HT1080 (cell line): ENCODE measurements at places on chromosomes 1 and 21.

GRCh38 chr1:203025686-203026030 lies 633 bp upstream of the PPFIA4 start:
- DNase-seq: no peak

GRCh38 chr1:76868154-76868882 lies 1.0 kb downstream of the ST6GALNAC5 start:
- DNase-seq: no peak

DNA sequence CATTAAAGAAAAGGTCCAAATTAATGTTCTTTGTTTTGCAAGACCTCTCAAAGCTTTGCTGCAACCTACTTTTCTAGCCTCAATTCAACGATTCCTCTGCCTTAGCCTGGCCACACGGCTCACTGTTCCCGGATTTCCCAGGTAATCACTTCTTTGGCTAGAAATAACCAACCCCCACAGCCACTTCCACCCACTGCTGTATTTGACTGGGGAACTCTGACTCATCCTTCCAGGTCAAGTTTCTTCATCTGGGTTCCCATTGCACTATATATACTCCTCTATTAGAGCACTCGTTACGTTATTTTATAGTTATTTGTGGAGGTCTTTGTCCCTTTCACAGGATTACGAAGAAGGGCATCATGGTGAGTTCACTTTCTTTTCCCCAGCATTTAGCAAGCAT lies 185.9 kb downstream of the CACNA1E start:
- DNase-seq: peak; percentile 67

- no peak for DNase-seq
Measured at GRCh38 chr1:110875216-110875731, 2.3 kb downstream of the CD53 start.

DNA sequence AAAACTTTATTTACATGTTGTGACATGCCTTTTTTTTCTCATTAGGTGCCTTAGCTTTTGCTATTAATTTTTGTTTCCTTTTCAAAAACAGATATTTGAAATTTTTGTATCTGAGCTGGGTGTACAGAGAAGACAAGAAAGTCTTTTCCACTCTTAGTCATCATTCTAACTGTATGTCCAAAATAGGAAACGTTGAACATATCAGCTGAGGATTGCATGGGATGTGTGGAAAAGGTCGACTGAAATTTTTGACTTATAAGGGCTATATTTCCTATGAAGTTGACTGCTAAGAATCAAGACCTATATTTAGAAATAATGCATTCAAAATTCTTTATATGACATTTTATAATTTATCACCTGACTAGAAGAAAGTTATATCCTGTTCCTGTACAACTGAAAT lies 270.0 kb upstream of the ZRANB2 start:
- DNase-seq: no peak

- DNase-seq: no peak
Measured at GRCh38 chr1:24594328-24594598, 38.4 kb downstream of the NCMAP start.

DNA sequence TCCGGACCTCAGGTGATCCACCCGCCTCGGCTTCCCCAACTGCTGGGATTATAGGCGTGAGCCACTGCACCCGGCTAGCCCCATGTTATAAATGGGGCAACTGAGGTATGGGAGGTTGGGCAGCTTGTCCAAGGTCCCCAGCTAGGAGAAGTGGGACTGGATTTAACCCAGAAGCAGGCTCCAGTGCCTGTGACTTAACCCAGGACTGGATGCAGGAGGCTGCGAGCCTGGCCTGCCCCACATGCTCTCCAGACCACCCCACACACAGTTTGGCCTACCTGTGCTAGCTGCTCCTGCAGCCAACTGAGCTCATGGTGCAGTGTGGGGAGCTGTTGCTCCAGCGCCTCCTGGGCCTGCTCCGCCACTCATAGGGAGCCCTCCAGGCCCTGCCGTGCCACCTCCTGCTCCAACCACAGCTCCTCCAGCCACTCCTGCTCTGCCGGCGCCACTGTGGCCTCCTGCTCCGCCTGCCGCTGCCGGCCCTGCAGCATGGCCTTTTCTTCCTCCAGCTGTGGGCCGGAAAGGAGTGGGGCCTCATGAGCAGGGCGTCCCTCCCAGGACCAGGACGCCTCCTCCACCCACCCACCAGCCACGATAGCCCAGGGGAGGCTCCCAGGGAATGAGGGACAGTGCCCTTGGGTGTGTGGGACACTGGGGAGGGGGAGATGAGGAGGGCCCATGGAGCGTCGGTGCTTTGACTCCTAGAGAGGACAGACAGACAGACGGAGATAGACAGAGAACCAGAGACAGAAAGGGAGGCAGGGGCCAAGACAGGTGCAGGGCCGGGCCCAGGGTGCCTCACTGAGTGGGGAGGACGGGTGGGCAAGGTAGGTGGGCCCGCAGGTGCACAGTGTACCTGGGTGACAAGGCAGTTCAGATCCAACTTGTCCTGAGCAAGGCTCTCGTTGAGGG lies 12.4 kb upstream of the NBPF1 start:
- no peak for DNase-seq

GRCh38 chr21:45636951-45637646 lies 6.4 kb upstream of the PCBP3 start:
- DNase-seq: no peak

GRCh38 chr1:42806171-42806570 lies 10.8 kb upstream of the ERMAP start:
- DNase-seq: no peak

- no peak for DNase-seq
Measured at GRCh38 chr1:43253876-43254275, 15.9 kb upstream of the TMEM125 start.

DNA sequence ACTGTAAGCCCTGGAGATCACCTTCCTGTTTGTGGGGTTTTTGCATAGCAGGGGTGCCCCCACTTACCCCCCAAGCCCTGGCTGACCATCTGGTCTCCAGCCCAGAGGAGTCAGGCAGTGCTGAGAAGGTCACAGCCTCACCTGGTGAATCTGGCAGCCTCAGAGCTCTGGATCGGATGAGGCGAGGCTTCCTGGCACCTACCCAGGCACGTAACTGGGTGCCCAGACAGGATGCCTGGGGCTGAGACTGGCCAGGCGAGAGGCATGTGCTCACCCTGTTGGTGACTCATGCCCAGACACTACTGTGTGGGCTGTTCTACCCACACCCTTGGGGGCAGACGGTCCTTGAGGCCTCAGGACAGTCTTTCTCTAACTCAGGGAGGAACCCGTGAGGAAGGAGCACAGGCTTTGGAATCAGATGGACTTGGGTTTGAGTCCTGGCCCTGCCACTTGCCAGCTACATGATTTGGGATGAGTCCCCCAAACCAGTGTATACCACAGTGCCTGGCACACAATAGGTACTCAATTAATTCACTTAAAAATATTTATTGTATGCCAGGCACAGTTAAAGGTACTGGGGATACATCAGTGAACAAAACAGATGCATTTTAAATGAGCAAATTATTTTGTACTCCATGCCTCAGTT lies 15.1 kb upstream of the PADI3 start:
- DNase-seq: peak; percentile 97

- no peak for DNase-seq
Measured at GRCh38 chr1:206900149-206900548, 2.9 kb downstream of the IL24 start.

DNA sequence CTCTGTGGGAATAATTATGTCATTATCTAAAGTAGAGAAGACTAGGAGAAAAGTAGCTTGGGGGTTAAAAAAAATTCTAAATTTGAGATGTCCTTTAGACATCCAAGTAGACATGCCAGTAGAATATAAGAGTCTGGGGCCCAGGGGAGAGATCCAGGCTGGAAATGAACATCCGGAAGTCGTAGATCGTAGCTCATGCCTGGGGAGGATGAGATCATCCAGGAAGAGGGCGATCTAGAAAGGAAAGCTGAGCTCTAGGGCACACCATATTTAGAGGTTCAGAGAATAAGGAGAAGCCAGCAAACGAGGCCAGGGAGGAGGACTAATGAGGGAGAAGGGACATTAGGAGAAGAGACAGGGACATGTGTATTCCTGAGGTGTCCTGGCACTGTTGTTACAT lies 12.2 kb downstream of the NGF start:
- DNase-seq: peak; percentile 60

DNA sequence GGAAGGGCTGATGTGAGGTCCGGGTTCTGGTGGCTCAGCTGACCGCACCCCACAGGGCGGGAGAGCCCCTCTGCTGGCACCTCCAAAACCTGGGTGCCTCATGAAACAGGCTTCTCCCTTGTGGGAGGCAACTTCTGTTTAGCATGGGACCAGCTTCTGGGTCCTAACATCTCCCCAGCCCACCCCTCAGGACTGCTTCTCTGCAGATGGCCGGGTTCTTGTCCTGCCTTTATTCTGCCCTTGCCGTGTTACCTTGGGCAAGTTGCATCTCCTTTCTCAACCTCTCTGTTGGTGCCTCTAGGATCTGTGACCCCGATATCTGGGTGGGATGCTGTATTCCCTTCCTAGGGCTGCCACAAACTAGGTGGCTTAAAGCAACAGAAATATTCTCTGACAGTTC lies 15.0 kb upstream of the TTC22 start:
- no peak for DNase-seq

DNA sequence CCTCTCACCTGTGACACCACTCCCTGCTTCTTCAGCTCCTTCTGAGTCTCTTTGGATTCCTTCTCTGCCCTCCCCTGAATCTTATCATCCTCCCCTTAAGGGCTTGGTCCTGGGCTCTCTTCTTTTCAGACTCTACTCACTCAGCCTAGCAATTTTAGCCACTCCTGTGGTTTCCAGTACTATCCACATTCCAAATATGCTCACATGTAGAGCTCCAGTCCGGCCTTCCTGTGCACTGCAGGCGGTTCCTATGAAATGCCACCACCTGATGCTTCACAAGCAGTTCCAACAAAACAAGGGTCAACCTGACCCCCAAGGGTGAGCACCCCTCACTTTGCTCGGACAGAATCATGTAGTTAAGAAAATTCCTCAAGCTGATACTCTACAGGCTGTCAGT lies 35.9 kb downstream of the MAB21L3 start:
- DNase-seq: no peak

- no peak for DNase-seq
Measured at GRCh38 chr21:45085700-45086099, 11.3 kb downstream of the ADARB1 start.

DNA sequence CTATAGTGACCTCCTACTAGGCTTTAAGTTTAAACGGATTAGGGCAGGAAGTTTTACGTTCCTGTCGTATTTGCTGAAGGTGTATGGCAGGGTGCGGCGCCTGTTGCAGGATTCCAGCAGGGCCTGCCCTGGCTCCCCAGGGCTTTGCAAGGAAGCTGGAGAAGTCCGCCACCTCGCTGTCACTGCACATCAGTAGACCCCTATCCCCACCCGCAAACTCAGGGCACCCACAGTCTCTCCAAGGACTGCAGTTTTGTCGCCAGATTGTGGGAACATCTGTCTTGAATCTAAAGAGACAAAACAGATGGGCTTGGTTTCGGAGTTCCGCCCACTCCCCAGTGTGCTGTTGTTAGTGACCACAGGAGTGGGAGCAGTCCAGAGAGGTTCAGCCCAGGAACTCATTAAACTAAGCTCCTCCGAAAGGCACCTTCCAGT lies 110.8 kb downstream of the CDC7 start:
- no peak for DNase-seq

DNA sequence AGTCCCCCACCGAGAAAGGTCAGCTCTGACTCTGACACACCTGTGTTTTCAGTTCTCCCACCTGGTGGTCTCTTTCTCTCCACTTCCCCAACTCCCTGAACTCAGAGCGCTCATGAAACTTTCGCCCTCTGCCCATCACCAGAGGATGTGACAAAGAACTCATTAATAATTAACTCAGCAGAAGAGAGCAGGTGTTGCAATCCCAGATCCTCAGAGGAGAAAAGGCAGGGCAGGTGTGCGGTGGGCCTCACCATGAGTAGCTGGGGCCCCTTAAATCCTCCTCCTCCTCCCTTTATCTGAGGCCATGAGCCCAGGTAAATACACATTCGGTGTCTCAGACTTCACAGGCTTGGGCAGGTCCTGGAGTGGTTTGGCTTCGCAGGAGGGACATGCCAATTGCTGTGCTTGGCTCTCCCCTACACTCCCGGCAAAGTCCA lies 1.7 kb upstream of the LAMB3 start:
- DNase-seq: no peak

DNA sequence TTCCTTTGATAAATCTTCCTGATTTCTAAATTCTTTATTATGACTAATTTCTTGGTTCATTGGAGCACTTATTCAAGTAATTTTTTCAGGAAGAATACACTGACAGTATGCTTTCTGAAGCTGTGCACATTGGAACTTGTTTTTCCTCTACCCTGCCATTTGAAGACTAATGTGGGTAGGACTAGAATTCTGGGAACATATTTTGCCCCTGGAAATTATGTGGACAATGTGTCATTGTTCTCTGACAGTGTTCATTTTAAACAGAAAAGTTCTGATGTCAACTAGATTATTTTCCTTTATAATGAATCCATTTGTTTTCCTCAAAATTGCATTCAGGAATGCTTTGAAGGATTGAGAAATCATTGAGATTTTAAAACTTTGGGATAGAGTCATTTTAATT lies 34.8 kb upstream of the ST6GALNAC5 start:
- DNase-seq: no peak

GRCh38 chr1:58144698-58145270 lies 401.7 kb downstream of the OMA1 start:
- DNase-seq: no peak

DNA sequence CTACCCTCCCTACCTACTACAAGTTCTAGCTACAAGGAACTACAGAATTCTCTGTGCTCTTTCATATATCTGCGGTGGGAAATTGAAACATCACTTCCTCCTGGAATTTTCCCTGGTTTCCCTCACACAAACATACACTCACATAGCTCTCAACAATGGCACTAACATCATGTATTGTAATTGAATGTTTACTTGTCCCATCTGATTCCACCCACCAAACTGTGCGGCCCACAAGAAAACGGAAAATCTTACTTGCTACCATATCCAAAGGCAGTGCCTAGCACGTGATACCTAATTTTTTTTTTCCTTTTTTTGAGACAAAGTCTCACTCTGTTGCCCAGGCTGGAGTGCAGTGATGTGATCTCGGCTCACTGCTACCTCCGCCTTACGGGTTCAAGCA lies 33.9 kb downstream of the NDC1 start:
- DNase-seq: no peak

DNA sequence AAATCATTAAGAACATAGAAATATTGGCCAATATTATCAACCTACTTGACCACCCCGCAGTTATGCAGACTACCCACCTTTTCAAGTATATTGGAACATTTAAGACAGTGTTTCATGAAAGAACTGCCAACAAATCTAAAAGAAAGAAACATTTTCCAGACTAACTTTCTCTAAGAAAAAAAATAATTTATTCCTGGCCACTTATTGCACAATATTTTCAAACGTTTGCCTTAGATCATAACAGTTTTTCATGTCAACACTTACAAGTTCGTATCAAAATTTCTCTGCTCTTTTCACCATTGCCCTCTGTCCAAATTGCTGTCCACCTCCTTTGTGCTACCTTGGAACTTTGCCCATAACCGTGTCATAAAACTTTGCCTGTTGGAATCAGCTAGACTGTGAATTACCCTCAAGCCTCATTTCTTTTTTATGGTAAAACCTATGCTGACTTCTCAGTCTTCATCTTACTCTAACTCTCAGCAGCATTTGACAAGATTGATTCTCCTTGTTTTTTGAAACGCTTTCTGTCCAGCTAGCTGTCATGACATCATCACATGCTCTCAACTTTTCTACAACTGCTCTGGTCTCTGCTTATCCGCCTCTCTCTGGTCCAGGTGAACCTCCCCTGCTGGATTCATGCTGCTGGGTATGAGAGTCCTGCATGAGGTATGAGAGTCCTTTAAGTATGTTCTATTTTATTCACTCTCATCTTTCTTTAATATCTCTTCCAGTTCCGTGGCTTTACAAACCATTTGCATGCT lies 92.8 kb upstream of the CHRM3 start:
- no peak for DNase-seq
